ENCODE measurements at places on chromosomes 13 and 19.

DNA sequence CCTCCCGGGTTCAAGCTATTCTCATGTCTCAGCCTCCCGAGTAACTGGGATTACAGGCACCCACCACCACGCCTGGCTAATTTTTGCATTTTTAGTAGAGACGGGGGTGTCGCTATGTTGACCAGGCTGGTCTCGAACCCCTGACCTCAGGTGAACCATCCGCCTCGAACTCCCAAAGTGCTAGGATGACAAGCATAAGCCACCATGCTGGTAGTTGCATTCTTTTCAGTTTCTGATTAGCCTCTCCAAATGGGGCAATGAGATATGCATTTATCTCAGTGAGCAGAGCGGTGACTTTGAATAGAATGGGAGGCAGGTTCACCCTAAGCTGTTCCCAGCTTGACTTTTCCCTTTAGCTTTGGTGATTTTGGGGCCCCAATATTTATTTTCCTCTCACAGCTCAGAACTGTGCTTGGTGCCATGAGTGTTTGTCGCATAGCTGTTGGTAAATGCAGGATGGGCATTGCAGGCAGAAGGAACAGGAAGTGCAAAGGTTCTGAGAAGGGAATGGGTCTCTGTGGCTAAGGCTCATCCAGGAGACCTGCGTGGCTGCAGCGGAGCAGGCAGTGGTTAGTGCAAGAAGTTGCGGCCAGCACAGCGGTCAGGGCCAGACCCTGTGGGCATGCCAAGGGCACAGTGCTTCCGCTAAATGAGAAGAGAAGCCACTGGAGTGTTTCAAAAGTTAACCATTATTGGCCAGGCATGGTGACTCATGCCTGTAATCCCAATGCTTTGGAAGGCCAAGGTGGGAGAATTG lies 20.7 kb downstream of the LYPD3 start:
- no peak for DNase-seq

GRCh38 chr13:49746111-49746510 lies 46.4 kb downstream of the KPNA3 start:
- DNase-seq: no peak

- no peak for DNase-seq
Measured at GRCh38 chr13:68160466-68160865, 930.3 kb upstream of the PCDH9 start.

DNA sequence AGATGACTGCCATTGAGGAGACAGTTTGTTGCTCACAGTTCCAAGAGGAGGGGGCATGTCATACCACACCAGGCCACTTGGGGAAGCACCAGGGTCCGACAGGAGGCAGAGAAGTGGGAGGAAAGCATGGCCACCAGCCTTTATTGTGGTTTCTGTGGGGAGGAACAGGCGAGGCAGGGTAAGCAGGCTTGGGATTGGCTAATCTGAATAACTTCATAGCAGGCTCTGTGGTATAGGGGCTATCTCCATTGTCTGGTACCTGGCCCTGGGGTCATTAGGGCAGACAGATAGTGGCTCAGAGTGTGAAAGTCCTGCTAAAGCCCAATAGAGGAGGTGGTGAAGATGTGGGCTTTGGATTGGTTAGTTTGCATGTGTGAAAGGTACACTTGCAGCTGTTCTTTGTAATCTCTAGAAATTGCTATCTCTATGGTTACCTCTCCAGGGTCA lies 35.5 kb downstream of the CBY2 start:
- no peak for DNase-seq

- DNase-seq: no peak
Measured at GRCh38 chr19:6012426-6013170, 34.7 kb upstream of the RANBP3 start.

DNA sequence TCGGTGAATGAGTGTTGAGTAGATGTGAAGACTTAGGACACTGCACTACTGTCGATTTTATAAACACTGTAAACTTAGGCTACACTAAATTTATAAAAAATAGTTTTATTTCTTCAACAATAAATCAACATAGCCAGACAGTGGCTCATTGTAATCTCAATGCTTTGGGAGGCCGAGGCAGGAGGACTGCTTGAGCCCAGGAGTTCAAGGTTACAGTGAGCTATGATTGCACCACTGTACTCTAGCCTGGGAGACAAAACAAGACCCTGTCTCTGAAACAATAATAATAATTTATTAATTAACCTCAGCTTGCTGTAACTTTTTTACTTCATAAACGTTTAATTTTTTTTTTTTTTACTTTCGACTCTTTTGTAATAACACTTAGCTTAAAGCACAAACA lies 34.4 kb downstream of the ATP7B start:
- DNase-seq: no peak

DNA sequence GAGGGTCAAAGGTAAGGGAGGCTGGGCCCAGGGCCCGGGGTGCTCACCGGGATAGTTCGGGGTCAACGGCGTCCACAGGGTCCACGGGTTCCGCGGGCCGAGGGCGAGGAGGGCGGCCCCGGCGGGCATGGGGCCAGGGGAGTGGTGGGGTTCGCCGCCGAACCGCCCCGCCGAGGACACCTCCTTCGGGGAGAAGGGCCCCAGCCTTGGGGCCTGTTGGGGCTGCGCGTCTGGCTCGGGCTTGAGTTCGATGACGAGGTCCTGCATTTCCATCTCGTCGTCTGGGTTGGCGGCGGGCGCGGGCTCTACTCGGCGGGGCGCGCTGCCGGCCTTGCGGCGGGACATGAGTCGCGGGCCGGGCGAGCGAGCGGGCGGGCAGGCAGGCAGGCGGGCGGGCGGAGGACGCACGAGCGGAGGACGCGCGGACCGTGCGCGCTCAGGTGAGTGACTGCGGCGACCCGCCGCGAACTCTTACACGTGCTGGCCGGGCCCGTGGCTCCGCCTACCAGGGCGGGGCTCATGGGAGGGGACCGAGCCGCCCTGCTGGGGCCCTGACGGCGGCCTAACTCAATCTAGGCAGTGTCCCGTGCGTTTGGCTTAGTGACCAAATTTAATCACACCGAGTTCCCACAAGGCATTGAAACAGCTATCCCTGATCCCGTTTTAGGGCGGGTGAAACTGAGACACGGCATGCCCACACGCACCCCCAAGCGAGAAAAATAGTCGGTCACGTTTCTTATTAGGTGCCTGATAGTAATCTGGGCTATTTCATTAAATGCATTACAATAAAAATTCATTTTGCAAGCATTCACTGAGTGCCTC lies at the start of gene ZNF296:
TSS of gene ZNF296 (minus strand) at position 450 of the 822 bp plus-strand sequence. CDS start at position 345, 105 bp downstream.
- DNase-seq: peak; percentile 82

- no peak for DNase-seq
Measured at GRCh38 chr19:33724721-33725060, 72.0 kb upstream of the KCTD15 start.

DNA sequence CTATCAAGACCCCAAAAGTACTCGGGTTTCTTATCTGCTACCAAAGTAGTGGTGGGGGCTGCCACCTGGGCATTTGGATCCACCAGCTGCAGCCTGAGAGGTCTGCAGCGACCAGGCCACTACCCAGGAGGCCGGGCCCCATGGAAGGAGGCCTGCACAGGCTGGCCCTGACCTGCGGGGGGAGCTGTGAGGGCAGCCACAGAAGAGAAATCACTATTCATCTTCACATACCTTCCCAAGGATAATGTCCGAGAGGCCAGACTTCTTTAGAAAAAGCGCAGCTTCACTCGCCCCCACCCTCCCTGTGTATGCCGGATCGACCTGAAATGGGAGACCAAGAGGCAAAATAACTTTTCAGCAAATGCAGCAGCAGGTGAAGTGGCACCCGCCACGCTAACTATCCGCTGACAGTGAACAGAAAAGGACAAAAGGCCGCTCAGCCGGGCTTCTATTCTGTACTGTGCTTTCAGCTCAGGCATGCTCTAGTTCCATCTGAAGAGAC lies 30.1 kb downstream of the EPS15L1 start:
- DNase-seq: no peak

- DNase-seq: no peak
Measured at GRCh38 chr19:11191273-11191755, 6.0 kb downstream of the KANK2 start.

Data from stimulated activated CD4-positive, alpha-beta T cell treated with anti-CD3 and anti-CD28 coated beads, Interleukin-1b, Interleukin-23, amount 100 ng/mL, for 4 hours (primary cell).